ENCODE measurements at places on chromosomes 5 and 9.

GRCh38 chr9:109286981-109287380 is 33.9 kb downstream of the EPB41L4B start:
- no peak for DNase-seq

GRCh38 chr9:96186591-96187011 is 115.4 kb downstream of the HSD17B3 start:
- no peak for DNase-seq

DNA sequence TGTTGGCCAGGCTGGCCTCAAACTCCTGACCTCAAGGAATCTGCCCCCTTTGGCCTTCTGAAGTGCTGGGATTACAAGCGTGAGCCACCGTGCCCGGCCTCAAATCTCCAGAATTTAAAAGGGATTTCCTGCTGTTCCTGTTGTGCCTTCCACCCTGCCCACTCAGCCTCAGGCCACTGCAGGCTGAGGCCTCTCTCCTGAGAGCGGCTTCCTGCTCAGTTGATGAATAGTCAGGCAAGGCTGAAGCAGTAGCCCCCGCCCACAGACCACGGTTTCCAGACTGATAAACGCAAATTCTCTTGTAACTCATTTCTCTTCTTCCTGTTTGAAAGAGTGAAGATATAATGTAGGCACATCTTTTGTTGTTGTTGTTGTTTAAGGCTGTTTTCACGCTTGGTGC is 127.0 kb upstream of the PLCXD3 start:
- DNase-seq: no peak

DNA sequence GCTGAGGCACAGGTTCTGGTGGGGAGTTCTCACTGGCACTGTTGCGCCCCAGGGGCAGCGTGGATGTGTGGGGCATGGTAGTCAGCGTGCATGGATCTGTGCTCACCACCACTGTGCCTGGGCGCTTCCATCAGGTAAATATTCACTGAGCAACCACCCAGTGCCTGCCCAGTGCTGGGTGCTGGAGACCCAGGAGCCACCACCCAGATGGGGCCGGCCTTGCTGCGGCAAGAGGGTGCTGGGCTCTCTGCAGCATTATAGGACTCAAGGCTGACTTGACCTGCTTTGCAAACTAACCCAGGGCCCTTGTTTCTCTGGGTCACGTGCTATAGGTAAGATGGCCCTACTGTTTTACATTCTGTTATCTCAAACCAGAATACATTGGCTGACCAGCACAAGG is 60.5 kb downstream of the DAP start:
- no peak for DNase-seq

DNA sequence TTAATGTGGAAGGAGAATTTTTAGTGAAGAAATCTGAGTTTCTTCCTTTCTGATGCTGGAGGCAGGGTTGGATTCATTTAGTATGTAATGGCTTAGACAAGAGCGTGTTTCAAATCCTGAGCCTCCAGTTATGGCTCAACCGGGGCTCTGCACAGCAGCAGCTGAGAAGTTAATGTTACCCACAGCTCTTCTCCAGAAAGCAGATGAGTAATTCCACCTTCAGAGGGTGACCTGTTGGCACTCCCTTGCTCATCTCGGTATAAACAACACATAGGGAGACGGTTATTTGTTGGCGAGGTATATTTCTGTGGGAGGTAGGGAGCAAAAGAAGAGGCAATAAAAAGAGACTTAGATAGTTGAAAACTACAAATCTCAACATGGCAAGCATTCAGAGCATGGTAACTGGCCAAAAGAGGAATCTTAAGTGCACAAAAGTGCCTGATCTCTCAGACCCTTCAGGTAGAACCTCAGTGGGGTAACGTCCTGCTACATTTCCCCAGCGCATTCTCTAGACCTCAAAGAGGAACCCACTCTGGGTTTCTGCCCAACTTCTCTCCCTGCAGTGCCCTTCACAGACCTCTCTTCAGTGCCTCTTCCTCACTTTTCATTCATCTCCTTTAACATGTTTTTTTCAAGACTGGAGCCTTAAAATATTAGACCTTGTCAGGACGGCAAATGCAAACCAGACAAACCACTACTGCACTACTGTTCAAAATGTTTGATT is 417.5 kb upstream of the ADAMTSL1 start:
- DNase-seq: no peak

DNA sequence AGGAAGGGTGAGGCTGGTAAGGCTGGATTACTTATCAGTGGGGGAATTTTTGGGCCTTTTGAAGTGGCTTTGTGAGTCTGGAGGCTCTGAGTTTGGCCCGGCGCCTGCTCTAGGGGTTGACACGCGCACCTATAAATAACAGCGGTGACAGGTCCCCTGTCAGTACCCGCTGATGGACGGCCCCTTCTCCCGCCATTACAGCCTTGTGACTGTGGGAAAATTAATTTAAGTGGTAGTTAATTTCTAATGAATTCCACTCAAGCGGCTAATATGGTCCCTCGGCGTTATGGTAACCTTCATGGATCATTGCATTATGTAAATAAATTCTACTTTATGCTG is 16.5 kb downstream of the MRPL36 start:
- no peak for DNase-seq

- DNase-seq: no peak
These were observed 27.1 kb upstream of the MLLT3 start for GRCh38 chr9:20649381-20649780.

DNA sequence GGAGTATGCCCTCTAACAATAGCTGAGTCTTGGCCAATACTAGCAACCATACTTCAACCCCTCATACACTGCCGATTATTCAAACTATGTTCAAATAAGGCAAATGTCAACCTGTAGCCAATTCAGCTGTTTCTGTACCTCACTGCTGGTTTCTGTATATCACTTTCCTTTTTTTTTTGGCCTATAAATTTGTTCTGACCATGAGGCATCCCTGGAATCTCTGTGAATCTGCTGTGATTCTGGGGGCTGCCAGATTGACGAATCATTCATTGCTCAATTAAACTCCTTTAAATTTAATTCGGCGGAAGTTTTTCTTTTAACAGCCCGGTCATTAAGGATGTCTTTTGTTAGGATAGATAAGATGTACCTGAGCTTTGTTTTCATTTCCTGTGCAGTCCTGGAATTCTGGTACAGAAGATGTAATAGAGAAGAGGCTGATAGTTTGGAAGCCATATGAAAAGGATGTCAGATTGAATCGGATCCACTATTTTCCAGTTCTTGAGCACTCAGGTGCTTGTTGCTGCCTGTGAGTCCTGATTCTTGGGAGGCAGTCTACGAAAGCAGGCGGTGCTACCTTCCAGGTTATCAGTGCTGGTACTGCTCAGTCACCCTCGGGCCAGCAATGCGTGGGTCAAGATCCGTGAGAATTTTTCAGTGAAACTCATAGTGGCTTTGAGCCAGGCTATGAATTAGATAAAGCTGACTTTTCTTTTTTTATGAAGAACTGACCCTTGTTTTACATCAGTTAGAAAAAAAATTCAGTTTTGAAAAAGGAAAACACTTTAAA is 106.2 kb upstream of the TUT7 start:
- no peak for DNase-seq

GRCh38 chr5:40672425-40672824 is 7.3 kb upstream of the PTGER4 start:
- no peak for DNase-seq

GRCh38 chr5:61686491-61687257 is 354.6 kb downstream of the ZSWIM6 start:
- no peak for DNase-seq

DNA sequence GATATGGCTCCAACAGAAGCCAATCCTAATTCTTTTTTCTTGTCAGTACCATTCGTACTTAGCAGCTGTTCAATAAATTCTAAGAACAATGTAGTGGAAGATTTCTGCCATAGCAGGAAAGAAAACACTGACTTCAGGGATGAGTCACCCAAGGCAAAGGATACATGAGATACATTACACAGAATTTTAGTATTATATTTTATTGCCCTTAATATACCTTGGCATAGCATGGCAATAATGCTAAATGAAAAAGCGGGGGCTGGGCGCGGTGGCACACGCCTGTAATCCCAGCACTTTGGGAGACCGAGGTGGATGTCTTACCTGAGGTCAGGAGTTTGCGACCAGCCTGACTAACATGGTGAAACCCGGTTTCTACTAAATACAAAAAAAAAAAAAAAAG is 619.1 kb upstream of the DAB2 start:
- no peak for DNase-seq
